ENCODE measurements at places on chromosomes 1 and 21. TPM values are rescaled to one million over a fixed set of nuclear protein-coding genes. Genes with fewer than 3 reads are reported as not detected.

TAS1R1 gene
- polyA plus RNA-seq, result 0.15 TPM

GRCh38 chr1:7378346-7379130, 392.6 kb upstream of the VAMP3 start:
- DNase-seq, result no peak

DNA sequence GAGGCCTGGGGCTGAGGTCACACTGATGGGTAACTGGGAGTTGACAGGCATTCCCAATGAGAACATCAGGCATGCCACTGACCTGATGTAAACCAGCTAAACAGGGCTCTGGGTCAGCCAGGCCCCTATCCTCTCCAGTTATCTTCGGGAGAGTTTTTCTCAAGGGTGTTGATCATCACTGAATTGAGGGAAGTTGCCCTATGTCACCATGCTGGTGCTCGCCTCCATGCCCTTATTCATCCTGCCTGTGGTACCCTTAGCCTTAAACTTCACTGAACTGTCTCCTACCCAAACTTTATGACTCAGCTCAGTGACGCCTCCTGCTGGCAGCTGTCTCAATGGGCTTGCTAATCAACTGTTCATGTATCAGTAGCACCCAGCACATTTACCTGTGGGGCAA, 80.7 kb upstream of the TNR start:
- no peak for DNase-seq

EFCAB14 gene
- 94.6 TPM for polyA plus RNA-seq

DNA sequence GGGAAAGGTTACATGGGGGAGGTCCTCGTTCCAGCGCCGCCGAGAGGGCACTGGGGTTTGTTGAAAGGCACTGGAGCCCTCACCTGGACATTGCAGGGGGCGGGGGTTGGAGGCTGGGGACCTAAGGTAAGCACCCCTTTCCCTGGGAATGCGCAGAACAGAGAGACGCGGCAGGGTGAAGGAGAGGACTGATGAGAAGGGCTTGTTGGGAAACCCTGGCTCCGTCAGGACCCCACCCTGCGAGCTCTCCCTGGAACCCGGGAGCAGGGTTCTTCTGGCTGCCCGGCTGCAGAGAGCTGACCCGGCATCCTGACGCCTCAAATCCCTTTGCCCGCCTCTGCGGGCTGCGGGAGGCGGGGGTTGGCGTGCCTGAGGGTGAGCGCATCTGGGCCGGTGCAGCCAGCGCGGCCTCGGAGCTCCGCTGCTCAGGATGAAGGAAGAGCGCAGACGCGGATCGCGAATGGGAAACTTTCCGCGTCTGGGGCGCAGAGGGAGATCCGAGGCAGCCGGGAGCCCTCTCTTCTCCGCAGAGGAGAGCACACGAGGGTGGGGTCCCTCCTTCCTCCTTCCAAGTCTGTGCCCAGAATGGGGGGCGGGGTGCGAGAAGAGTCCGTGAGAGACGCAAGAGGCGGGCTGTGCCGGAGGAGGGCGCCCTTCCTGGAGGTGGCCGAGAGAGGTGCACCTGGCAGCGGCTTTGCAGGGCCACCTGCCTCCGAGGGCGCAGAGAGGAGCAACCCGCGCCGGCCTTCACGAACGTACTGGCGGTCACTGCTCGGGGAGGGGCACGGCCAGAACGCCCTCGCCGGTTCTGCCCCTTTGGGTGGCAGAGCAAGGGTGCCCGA, 2.4 kb downstream of the IGSF21 start:
- DNase-seq, result no peak

GRCh38 chr21:41638201-41638790, 128.6 kb downstream of the RIPK4 start:
- DNase-seq, result no peak

GRCh38 chr1:155012776-155013602, 10.4 kb downstream of the ZBTB7B start:
- DNase-seq, result no peak

Measured in left renal pelvis (tissue), 4 donors.